ENCODE measurements at places on chromosomes 11 and 22.
A peak's percentile ranks its signal among the peaks of the same experiment; 100 is the strongest.

- no peak for DNase-seq
- no peaks in the 10 kb centered on the region for H3K27me3 ChIP-seq
- no peaks in the 10 kb centered on the region for H3K4me1 ChIP-seq
- no peaks in the 10 kb centered on the region for H3K36me3 ChIP-seq
- no peak overlapping the region for H3K4me3 ChIP-seq
Measured at GRCh38 chr11:82046778-82047177, 686.9 kb downstream of the FAM181B start.

DNA sequence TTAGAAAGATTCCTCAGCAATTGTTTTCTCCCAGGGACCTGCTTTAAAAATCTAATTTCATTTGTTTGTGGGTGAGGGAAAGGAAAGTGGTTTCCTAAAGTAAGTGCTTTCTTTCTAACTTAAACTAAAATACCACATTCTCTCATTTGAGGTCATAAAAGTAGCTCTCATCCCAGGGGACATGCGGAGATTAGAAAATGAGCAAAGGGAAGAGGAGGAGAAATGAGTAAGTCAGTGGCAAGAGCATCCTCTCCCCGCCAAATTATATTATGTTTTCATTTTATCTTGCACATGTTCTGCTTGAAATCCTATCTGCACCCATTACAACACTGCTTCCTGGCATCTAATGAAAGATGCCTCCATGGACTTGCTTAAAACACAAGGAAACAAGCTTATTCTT, 191.4 kb downstream of the ARHGAP42 start:
- peak overlapping the region; percentile 58 for H3K27ac ChIP-seq
- DNase-seq: no peak
- no peaks in the 10 kb centered on the region for H3K27me3 ChIP-seq
- peaks cover 3% of the 10 kb centered on the region for H3K4me1 ChIP-seq

- no peaks in the 10 kb centered on the region for H3K27me3 ChIP-seq
- H3K36me3 ChIP-seq: no peaks in the 10 kb centered on the region
- H3K4me3 ChIP-seq: no peak overlapping the region
- no peak overlapping the region for H3K27ac ChIP-seq
- H3K4me1 ChIP-seq: no peaks in the 10 kb centered on the region
Measured at GRCh38 chr11:101848262-101848661, 66.5 kb upstream of the CEP126 start.

DNA sequence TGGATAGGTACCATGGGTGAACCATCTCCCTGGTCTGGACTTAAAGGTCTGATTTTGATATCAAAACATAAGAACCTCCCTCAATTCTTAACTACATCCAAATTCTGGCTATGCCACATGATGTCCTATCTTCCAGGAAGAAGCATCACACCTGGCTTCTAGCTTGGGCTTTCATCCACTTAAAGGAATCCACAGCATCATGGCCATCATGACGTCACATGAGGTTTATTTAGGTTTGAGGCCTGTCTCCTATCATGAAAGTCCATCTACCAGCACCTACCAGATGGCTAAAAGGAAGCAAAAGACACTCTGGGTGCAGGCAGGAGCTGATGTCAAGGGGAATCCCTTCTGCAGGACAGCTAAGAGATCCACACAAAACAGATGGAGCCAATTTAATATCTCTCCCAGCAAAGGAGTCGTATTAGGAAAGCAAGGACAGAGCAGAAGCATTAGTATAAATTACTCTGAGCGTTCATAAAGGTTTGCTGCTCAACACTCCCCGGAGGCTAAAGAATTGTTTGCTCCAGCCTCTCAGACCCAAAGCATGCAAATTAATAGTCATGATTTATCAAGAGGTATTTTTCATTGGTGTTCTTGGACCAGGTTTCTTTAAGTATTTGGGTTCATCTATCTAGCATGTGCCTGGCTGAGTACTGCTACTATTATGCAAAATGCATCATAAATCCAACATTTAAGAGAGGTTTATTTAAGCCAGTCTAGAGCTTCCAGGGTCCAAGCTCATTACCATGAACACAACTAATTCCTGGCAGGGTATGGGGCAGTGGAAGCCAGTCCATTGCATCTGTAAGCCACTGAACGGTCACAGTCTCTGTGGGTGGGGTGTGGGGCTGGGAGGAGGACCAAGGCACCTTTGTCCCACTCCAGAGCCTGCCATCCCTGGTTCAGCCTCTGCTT, 47.2 kb downstream of the GALNT18 start:
- peaks cover 26% of the 10 kb centered on the region for H3K4me1 ChIP-seq
- H3K4me3 ChIP-seq: no peak overlapping the region
- no peaks in the 10 kb centered on the region for H3K36me3 ChIP-seq
- DNase-seq: no peak

DNA sequence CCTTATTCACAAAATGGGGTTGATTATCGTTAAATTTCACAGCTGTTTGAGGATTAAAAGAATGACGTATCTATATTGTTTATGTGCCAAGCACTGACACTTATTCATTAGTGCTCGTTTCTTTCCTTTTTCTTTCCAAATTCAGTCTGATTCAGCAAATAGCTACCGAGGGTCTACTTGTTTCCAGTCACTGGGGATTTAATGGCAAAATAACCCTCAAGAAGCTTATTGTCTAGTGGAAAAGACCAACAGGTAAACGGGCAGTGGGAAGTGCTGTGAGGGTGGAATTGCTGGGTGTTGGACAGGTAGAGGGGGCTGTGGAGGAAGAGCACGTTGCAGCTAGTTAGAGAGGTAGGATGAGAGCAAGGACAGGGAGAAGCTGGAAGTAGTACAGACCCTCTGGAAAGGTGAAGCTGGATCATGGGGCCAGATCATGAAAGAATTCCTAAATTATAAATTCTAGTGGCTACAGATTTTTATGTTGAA, 48.3 kb upstream of the BIRC3 start:
- no peaks in the 10 kb centered on the region for H3K36me3 ChIP-seq
- peak overlapping the region; percentile 16 for H3K27ac ChIP-seq
- no peak for DNase-seq
- H3K27me3 ChIP-seq: no peaks in the 10 kb centered on the region

GRCh38 chr22:42752912-42753311, 32.2 kb upstream of the A4GALT start:
- H3K27me3 ChIP-seq: no peaks in the 10 kb centered on the region
- DNase-seq: no peak
- H3K27ac ChIP-seq: peak overlapping the region; percentile 48
- H3K36me3 ChIP-seq: no peaks in the 10 kb centered on the region
- H3K4me1 ChIP-seq: no peaks in the 10 kb centered on the region

DNA sequence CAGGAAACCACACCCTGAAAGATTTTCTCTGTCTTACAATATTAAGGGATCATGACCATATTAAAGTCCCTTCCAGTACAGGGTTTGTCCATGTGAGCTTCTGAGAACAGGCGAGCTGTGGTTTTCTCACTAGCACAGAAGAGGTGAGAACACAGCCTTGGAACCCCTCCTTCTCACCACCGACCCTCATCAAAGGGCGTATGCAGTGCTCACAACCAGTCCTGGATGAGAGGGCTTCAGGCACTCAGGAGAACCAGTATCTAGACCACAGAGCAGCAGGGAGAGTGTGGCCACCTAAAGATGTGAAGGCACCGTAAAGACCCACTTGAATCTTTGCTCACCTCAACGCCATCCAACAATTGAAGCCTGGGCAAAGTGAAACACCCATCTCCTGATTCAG, 397.0 kb downstream of the ETS1 start:
- H3K36me3 ChIP-seq: no peaks in the 10 kb centered on the region
- H3K27me3 ChIP-seq: no peaks in the 10 kb centered on the region
- no peak for DNase-seq
- no peaks in the 10 kb centered on the region for H3K4me1 ChIP-seq

- peaks cover 12% of the 10 kb centered on the region for H3K4me1 ChIP-seq
- no peaks in the 10 kb centered on the region for H3K27me3 ChIP-seq
- peak overlapping the region; percentile 32 for H3K27ac ChIP-seq
- no peak for DNase-seq
Measured at GRCh38 chr22:45246060-45246985, 5.6 kb upstream of the KIAA0930 start.

DNA sequence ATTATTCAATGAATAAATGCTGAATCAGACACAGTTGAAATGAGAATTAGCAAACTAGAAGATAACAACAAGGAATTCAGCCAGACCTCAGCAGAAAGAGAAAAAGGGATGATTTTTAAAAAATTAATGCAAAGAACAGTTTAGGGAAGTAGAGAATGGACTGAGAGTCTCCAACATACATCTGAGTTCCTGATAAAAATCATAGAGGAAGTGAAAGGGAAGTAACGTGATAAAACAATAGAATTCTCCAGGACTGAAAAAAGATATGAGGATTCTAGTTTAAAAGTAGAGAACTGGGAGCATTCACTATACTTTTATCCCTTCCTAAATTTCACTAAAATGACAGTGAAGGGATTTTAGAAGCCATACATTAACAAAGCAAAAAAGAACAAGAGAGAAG, 592.0 kb downstream of the SOX6 start:
- H3K36me3 ChIP-seq: no peaks in the 10 kb centered on the region
- H3K4me3 ChIP-seq: no peak overlapping the region
- H3K27ac ChIP-seq: no peak overlapping the region
- no peak for DNase-seq
- no peaks in the 10 kb centered on the region for H3K4me1 ChIP-seq

- DNase-seq: no peak
- peaks cover 3% of the 10 kb centered on the region for H3K36me3 ChIP-seq
- H3K27ac ChIP-seq: peak overlapping the region; percentile 94
- peak overlapping the region; percentile 69 for H3K4me3 ChIP-seq
Measured at GRCh38 chr11:101915791-101916291, 481 bp downstream of the ANGPTL5 start.

GRCh38 chr11:36392196-36392595, 96.1 kb downstream of the PRR5L start:
- H3K27me3 ChIP-seq: no peaks in the 10 kb centered on the region
- no peak overlapping the region for H3K4me3 ChIP-seq
- DNase-seq: no peak
- H3K4me1 ChIP-seq: no peaks in the 10 kb centered on the region
- no peak overlapping the region for H3K27ac ChIP-seq

DNA sequence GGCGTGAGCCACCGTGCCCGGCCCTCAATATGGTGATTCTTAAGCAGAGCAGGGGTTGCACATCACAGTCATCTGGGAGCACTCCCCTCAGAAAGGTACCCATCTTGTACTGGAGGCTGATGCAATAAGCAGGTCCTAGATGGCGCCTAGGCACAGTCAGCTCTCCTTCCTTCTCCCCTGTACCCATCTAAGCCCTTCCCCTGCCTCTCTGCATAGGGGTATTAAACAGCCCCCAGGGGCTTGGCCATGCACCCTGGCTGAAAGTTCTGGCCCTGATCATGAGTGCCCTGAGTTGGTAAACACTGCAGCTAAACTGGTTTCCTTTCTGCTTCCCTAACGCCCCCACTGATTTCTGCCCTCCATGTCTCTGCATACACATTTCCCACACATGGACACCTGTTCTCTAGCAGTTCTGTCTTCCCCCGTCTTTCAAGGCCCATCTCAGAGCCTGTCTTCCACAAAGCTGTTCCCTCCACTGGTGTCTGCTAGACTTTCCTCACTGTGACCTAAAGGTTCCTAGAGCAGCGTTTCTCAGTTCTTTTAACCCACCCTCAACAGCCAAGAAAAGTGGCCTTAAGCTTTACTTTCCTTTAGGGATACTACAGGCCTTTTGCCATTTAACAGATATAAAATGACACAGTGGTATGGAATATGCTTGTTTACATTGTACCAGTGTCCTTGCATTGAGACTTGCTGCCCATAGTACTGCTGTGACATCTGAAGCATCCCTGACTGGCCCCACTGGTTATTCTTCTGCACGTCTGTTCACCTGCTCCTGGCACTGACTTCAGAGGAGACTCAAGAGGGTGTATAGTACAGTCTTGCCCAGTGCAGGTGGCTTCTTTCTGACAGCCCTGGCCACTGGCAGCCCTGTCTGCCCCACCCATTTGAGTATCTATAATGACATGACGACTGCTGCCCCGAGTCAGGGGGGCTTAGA, 15.6 kb downstream of the UBE2L3 start:
- H3K27ac ChIP-seq: no peak overlapping the region
- H3K4me1 ChIP-seq: no peaks in the 10 kb centered on the region
- no peak overlapping the region for H3K4me3 ChIP-seq
- H3K27me3 ChIP-seq: no peaks in the 10 kb centered on the region

GRCh38 chr22:39690881-39691605, 120.5 kb downstream of the CACNA1I start:
- H3K27me3 ChIP-seq: peaks cover 83% of the 10 kb centered on the region
- no peak for DNase-seq
- H3K4me1 ChIP-seq: no peaks in the 10 kb centered on the region
- no peak overlapping the region for H3K27ac ChIP-seq
- H3K36me3 ChIP-seq: no peaks in the 10 kb centered on the region

DNA sequence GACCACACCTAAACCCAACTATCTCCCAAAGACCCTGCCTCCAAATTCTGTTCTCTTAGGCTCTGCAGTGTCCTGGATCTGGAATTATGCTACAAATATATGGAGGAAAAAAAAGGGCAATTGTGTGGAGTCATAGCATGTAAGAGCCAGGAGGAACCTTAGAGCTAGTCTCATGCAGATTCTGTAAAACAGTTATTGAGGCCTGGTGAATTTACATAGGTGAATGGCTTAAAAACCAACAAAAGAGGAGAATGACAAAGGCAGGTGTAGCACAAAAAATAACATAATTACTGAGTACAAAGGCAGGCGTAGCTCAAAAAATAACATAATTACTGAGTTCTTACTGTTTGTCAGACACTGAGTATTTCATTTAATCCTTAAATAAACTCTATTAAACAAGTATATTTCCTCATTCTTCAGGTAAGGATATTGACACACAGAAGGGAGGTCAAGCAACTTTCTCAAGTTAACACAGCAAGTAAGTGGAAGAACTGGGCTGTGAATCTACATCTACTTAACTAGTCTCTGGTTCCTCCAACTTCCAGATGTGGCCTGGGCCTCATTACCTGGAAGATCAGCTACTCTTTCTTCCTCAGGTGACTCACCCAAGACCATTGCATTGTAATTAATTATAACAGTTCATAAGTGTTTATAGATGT, 938.9 kb upstream of the TENM4 start:
- no peak overlapping the region for H3K4me3 ChIP-seq
- DNase-seq: no peak
- no peaks in the 10 kb centered on the region for H3K27me3 ChIP-seq
- H3K4me1 ChIP-seq: no peaks in the 10 kb centered on the region
- no peak overlapping the region for H3K27ac ChIP-seq

- H3K4me3 ChIP-seq: no peak overlapping the region
- no peak for DNase-seq
- H3K27ac ChIP-seq: no peak overlapping the region
- H3K27me3 ChIP-seq: no peaks in the 10 kb centered on the region
Measured at GRCh38 chr11:44709966-44710365, 16.8 kb upstream of the TSPAN18 start.

DNA sequence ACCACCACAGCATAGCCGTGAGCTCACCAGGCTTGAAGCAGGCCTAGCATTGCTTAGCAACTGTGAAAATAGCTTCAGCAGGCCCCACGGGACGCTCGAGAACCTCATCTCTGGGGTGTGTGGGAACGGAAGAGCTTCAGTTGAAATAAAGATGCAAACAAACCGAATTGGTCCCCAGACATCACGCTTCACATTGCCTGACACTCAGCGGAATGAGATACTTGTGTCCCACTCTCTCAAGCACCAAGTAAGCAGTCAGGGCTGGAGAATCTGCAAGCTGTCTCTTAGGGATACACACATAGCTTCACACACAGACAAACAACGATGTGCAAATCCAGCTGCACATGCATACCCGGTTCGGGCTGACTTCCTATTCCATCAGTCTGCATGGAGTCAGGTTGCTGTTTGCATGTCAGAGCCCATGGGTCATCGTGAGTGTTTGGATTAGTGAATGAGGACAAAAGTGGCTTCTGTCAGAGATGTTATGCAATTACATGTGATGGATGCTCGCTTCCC, 205.7 kb downstream of the SNX19 start:
- no peaks in the 10 kb centered on the region for H3K36me3 ChIP-seq
- H3K27ac ChIP-seq: no peak overlapping the region
- no peak overlapping the region for H3K4me3 ChIP-seq
- H3K4me1 ChIP-seq: no peaks in the 10 kb centered on the region

- H3K27me3 ChIP-seq: peaks cover 18% of the 10 kb centered on the region
- no peaks in the 10 kb centered on the region for H3K4me1 ChIP-seq
- H3K27ac ChIP-seq: no peak overlapping the region
Measured at GRCh38 chr11:60918939-60919265, 4.9 kb downstream of the TMEM109 start.

Data from tibial artery (tissue), 4 donors.